Heart right ventricle (tissue), 16 donors: ENCODE measurements at places on chromosomes 16 and 17. TPM values are rescaled to one million over a fixed set of nuclear protein-coding genes. Genes with fewer than 3 reads are reported as not detected.
A peak's percentile ranks its signal among the peaks of the same experiment; 100 is the strongest.

Gene HCRT
- not detected for polyA plus RNA-seq

GRCh38 chr17:14050616-14051015 lies 18.7 kb upstream of the COX10 start:
- DNase-seq = no peak

DNA sequence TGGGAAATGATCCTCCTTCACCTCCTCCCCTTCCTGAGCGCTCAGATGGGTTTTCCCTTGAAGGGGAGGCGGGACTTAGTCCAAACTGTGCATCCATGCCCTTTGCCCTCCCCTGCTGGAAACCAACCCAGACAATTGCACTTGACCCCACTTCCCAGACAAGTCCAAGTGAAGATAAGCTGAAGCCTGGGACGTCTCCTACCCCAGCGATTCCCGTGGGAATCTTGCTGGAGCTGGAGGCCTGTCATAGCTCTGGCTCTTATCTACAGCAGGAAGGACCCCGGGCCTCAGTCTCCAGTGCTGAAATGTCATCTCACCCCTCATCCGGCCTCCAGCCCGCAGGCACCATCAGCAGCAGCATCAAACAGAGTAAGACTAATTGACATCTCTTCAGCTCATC lies 6.5 kb upstream of the NGFR start:
- peak; percentile 35 for DNase-seq

Gene HOXB4
- 1.4 TPM for polyA plus RNA-seq

Gene EVPLL
- not detected for polyA plus RNA-seq

Gene C16orf54
- polyA plus RNA-seq = 0.29 TPM

GRCh38 chr16:17470182-17470907 lies 415 bp downstream of the XYLT1 start:
- DNase-seq = no peak

- DNase-seq = no peak
Measured at GRCh38 chr17:45979137-45979536, 19.9 kb upstream of the STH start.

Gene NTN3
- polyA plus RNA-seq = not detected

DNA sequence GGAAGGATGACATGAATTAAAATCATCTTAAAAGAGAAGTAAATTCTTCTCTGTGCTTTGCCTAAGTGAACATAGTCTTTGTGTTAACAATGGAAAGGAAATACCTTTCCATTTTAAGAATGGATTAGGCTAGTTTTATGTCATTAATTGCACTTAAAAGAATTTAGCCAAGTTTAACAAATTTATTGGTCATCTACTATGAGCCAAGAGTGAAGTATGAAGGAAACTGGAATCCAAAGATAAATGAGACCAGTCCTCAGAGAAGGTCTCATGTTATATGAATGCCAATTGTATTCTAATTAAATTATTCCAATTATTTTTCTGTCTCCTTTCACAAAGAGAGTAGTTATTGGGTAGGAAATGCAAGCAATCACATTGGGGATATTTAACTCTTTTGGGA lies 741.3 kb upstream of the SOX9 start:
- no peak for DNase-seq

DNA sequence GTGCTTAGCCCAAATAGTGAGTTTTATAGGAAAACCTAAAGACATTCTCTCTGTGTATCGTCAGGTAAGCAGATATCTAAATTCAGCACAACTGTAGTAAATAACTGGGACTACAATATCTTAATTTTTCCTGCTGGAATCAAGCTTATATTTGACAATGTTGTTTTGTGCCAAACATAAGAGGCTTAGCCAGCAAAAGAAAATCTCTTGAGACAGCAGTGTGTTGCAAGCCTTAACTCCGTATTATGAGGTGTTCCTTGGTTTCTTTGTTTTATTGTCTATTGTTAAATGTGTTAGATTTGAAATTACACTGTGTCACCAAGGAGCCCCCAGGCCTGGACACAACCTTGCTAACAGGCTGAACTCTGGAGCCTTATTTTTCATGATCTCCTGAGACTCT lies 1570.6 kb upstream of the GOT2 start:
- DNase-seq = no peak

GRCh38 chr16:31192856-31193642 lies 9.5 kb downstream of the PYCARD start:
- DNase-seq = no peak

Gene NPB
- 0.49 TPM for polyA plus RNA-seq

DNA sequence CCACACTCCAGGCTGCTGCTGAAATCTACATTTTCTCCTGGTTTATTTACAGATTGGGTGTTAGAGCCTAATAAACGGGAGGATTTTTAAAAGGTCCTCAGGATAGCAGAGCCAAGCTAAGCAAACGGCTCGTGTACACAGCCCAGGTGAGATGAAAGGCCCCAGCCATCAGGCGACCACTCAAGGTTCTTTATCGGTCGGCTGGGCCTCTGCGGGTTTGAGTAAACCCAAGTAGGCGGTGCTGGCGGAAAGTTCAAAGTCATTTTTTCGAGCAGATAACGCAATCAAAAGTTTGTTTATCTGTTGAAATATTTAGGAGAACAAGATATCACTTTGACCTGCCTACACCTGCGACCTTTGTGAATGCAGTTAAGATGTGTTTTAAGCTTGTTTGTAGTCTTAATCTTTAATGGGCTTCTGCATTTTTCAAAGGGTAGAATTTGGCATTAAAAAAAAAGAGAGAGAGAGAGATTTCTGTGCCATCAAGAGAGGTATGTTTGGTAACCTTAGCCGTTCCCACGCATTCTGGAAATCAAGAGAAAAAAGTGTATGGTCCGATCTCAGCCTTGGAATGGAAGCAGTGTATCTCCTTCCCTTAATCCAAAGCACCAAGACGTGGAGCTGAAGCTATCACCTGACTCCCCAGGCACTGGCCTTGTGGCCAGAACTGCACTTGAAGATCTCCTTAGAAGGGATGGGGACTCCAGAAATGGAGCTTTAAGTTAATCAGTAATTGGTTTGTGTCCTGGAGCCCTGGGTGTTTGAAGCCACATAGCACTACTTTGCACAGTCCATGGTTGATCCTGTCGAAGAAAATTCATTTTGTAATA lies 301.7 kb upstream of the IRX5 start:
- no peak for DNase-seq

- no peak for DNase-seq
Measured at GRCh38 chr17:36850790-36851189, 86.5 kb upstream of the LHX1 start.

Gene FOXC2
- polyA plus RNA-seq = 1.3 TPM

Gene MC1R
- 4.5 TPM for polyA plus RNA-seq

DNA sequence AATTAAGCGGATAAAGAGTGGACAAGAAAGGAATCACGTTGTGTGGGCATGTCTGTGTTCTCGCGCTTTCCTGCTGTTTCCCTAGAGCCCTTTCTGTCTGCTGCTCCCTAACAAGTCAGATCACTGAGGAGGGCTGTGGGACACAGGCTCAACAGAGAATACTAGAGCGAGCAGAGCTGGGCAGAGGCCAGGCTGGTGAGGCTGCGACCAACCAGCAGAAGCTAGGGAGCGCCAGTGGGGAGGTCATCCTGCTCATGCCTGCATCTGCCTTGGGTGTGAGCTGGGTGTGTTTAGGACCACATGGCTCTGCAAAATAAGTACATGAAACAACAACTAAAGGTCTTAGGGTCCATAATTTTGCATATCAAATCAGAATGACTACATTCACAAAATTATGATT lies 11.5 kb upstream of the FOXJ1 start:
- no peak for DNase-seq

Gene PHLPP2
- 0.77 TPM for polyA plus RNA-seq

Gene HEATR3
- polyA plus RNA-seq = 4.3 TPM

- DNase-seq = no peak
Measured at GRCh38 chr16:13439766-13440165, 480.2 kb upstream of the ERCC4 start.

Gene HOXB8
- not detected for polyA plus RNA-seq

DNA sequence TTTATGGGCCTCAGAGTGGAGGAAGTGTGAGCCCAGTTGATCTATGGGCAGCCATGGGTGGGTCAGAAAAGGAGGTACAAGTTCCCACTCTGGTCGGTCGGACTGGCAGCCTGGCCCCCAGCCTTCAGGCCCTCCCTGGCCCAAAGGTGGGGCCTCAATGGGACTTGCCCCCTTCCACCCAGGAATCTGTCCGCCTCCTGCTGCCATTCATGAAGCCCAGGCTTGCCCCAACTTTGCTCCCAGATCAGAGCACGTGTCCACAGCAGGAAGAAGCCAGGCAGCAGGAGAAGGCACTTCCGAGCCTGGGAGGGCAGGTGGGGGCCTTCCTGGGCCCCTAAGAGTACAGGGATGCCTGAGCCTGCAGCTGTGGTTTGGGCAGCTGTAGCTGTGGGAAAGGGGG lies 3.0 kb upstream of the CMTM3 start:
- no peak for DNase-seq

GRCh38 chr17:18182110-18182977 lies 1.3 kb upstream of the ALKBH5 start:
- peak; percentile 52 for DNase-seq

Gene RMI2
- polyA plus RNA-seq = 0.22 TPM

Gene KRT33A
- not detected for polyA plus RNA-seq

DNA sequence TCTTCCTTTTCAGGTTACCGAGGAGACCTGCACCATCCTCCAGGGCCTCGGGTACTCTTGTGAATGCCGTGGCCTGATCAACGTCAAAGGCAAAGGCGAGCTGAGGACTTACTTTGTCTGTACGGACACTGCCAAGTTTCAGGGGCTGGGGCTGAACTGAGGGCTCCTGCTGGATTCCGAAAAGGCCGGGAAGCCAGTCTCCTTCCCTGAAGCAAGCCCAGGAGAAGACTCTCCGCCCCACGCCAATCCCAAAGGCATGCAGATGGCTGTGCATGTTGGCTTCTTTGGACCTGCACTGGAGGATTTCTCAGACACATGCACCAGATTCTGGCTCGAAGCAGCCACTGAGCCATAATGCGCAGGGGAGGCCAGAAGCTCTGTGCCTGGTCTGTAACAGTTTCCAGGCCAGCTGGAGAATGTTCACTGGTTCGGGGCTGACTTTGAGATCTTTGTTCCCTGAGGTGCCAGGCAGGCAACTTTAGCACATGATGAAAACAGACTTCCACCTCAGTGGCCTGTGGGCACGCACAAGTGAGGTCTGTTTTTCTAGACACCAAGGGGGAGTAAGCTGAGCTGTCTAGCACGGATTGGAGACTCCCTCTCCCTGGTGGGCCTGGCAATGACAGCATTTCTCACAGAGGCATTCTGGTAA lies 49.1 kb downstream of the ADCY7 start:
- no peak for DNase-seq

DNA sequence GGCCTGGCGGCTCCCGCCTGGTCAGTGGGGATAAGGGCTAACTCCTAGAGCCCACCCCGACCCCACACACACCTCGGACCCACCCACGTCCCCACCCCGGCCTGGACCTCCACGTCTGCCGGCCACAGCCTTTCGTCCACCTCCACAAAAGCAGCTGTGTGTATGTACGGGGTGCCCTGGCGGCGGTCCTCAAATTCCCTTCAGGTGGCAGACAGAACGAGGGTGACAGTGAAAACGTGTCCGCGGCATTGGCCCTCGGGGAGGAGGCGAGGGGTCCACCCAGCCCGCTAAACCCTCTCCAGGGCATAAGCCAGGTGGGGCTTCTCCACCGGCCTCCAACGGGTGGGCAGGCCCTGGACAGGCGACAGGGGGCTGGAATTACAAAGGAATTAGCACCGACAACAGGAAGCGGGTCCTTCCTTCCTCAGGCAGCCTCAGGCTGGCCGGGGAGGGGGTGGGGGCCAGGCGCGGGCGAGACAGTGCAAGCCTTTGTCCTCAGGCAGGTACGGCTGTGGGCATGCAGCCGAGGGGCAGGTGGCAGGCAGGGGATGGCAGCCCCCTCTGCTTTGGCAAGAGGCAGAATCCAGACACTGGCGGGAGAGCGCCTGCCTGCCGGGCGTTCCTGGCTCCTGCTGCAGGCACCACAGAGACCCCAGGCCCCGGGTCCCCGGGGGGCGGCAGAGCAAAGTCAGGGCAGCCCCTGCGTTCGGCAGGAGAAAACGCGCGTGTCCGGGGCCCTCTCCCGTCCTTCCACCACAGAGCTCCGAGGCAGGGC lies 12.3 kb upstream of the PITPNA start:
- DNase-seq = no peak

DNA sequence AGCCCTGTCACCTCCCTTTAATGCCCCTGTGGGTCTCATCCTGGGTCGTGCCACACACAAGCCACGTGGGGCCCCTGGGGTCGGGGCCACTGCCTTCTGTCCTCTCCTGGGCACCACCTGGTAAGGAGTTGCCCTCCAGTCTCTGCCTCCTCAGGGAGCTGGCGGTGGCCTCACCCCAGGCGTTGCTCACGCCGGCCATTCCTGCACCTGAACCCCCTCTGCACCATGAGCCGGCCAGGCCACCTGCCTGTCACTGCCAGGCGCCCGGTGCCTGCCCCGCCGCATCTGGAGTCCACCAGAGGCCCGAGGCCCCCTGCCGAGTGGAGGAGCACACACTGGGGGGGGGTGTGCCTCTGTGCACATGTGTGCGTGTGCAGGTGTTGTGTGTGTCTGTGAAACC lies 10.4 kb downstream of the NHERF2 start:
- no peak for DNase-seq

GRCh38 chr17:44006598-44007345 lies 2.4 kb downstream of the NAGS start:
- DNase-seq = peak; percentile 99

Gene GSG1L2
- polyA plus RNA-seq = not detected

Gene CNP
- 25.6 TPM for polyA plus RNA-seq

DNA sequence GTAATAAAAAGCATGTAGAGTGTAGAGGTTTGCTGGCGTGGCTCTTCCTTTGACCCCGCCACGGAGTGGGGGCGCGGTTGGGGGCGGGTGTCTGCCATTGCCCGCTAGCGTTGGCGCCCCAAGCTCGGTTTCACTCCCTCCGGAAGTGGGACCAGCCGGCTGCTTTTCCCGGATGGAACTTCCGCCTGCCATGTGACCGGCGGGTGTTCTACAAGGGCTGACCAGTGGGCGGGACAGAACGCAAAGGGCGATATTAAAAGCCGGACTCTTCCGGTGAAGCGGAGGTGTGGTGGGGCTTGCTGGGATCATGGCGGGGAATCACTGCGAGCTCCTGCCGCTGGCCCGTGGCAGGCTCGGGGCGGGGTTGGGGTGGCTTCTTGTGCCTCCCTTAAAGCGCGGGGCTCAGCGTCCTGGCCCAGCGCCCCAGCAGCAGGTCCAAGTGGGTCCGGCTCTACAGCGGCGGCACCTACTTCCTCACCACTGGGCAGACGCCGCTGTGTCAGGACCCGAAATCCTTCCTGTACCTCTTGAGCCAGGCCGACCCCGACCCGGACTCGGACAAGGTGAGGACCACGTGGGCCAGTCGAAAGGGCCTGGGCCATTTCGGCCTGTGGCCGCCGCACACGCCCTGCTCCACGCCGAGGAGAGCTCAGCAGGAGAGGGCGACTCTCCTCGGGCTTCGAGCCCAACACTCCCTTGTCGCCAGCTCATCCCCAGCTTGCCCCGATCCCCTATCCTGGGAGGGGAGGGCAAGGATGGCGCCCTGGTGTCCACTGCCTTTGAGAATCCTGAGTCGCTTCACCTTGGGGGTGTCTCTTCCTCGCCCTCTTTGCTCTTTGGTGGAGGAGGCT lies 65.6 kb downstream of the PDPK1 start:
- peak; percentile 93 for DNase-seq

Gene SCNN1G
- polyA plus RNA-seq = 0.03 TPM

DNA sequence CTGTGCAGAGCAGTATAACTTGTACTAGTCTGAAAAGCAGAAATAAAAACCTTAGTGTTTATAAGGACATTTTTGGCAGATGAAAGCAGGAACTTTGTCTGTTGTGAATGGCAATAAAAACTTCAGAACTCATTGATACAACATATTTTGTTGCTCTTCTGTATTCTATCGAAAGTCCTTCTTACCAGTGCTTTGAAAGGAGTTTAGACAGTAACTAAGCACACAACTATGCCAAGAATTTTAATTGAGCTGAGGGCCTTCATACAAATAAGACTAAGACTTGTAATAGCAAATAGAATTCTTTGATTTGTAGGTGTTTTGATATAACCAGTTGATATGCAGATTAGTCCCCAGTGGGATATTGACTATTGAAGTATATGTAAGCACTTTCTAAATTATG lies 308.4 kb downstream of the ZFHX3 start:
- no peak for DNase-seq
